Prostate gland (tissue), 2 donors: ENCODE measurements at places on chromosomes 16 and 17. TPM values are rescaled to one million over a fixed set of nuclear protein-coding genes. Genes with fewer than 3 reads are reported as not detected.

Gene MYH1
- total RNA-seq = not detected

Gene CACNG5
- not detected for total RNA-seq

Gene SIAH1
- 36.1 TPM for total RNA-seq

Gene EPOP
- 4.1 TPM for total RNA-seq

Gene NEUROD2
- total RNA-seq = not detected

Gene MT1G
- total RNA-seq = 745 TPM

Gene TMEM235
- not detected for total RNA-seq

Gene MAPK8IP3
- 56.0 TPM for total RNA-seq

Gene TP53TG3
- 4.7 TPM for total RNA-seq

Gene KRTAP3-1
- not detected for total RNA-seq

Gene RNF157
- 1.6 TPM for total RNA-seq

Gene TMEM107
- 13.9 TPM for total RNA-seq

Gene ITGAL
- 2.5 TPM for total RNA-seq

Gene MLST8
- 55.9 TPM for total RNA-seq

Gene NIP7
- 19.4 TPM for total RNA-seq

Gene TNFSF13
- total RNA-seq = 21.1 TPM

Gene TOB1
- 37.1 TPM for total RNA-seq

Gene HOXB6
- 0.27 TPM for total RNA-seq

Gene PMM2
- total RNA-seq = 30.6 TPM

Gene OR1F1
- total RNA-seq = not detected

Gene TMEM94
- 128 TPM for total RNA-seq

Gene SLC16A13
- 1.8 TPM for total RNA-seq

Gene TBC1D26
- total RNA-seq = not detected

Gene NPIPA8
- total RNA-seq = 3.2 TPM

Gene GNAO1
- total RNA-seq = 23.6 TPM

Gene TBC1D3H
- 0.91 TPM for total RNA-seq

Gene ZNF423
- 22.7 TPM for total RNA-seq

Gene MRPL38
- total RNA-seq = 85.6 TPM

Gene ECI1
- 48.5 TPM for total RNA-seq

Gene TBX2
- total RNA-seq = 34.1 TPM

Gene SLC5A10
- not detected for total RNA-seq

Gene INCA1
- 8.4 TPM for total RNA-seq

Gene PRCD
- total RNA-seq = 0.36 TPM

Gene C16orf96
- 0.27 TPM for total RNA-seq

Gene VTN
- 0.14 TPM for total RNA-seq

Gene ABCC6
- total RNA-seq = 4.5 TPM

Gene PIK3R5
- 3.2 TPM for total RNA-seq

Gene LCAT
- total RNA-seq = 17.4 TPM

Gene TOX3
- total RNA-seq = 1.7 TPM

Gene HSDL1
- total RNA-seq = 17.3 TPM

Gene KCNG4
- not detected for total RNA-seq

Gene NGFR
- total RNA-seq = 30.1 TPM

Gene KRTAP9-8
- not detected for total RNA-seq

Gene TMEM97
- 127 TPM for total RNA-seq

Gene AXIN2
- 32.3 TPM for total RNA-seq

Gene CCL7
- not detected for total RNA-seq

Gene SULT1A4
- total RNA-seq = 2.5 TPM

Gene CDH3
- 30.0 TPM for total RNA-seq

Gene FAM117A
- 46.4 TPM for total RNA-seq

Gene C17orf78
- not detected for total RNA-seq

Gene IL21R
- 0.57 TPM for total RNA-seq

Gene ZNF624
- 11.0 TPM for total RNA-seq

Gene KRT9
- total RNA-seq = not detected

Gene UTS2R
- total RNA-seq = not detected
